Fibroblast of the conjunctiva (primary cell): ENCODE measurements at places on chromosomes 5 and 9.
A peak's percentile ranks its signal among the peaks of the same experiment; 100 is the strongest.

- DNase-seq = peak; percentile 75
These were observed at the start of gene DPH7 for GRCh38 chr9:137578518-137579258. DPH7 (minus strand) TSS chr9:137578925; CDS start chr9:137578777, 148 bp downstream.

GRCh38 chr5:337563-338130 lies 16.1 kb downstream of the AHRR start:
- no peak for DNase-seq

GRCh38 chr9:131500939-131501541 lies 1.7 kb upstream of the POMT1 start:
- no peak for DNase-seq

- no peak for DNase-seq
These were observed 54.6 kb downstream of the FBXL7 start for GRCh38 chr5:15554542-15554941.

GRCh38 chr9:36276781-36277181 lies 18.5 kb upstream of the GNE start:
- peak; percentile 14 for DNase-seq

DNA sequence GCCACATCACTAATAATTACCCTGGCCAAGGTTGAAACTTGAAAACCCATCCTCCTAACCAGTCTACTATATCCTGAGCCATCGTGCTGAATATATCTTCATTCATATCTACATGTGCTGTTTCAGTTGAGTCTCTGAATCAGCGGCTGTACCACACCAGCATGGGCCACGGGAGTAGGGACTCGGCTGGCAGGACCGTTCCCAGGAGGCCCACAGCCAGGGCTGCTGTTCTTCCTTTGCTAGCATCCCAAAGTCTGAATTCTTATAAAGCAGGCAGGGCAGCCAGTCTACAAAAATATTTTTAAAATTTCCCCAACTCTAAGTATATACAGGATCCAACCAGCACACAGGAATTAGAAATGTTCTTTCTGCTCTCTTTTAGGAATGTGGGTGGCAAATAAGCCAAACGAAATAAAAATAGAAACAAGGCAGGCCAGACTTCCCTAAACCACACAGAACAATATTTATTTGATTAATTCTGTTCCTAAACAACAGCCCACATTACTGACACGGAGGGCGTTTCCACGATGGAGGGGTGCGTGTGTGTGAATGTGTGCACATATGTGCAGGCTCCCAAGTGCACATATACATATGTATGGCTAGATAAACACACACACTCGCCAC lies 42.8 kb upstream of the EQTN start:
- DNase-seq = no peak

GRCh38 chr5:139998837-139999236 lies 44.3 kb downstream of the NRG2 start:
- DNase-seq = no peak

DNA sequence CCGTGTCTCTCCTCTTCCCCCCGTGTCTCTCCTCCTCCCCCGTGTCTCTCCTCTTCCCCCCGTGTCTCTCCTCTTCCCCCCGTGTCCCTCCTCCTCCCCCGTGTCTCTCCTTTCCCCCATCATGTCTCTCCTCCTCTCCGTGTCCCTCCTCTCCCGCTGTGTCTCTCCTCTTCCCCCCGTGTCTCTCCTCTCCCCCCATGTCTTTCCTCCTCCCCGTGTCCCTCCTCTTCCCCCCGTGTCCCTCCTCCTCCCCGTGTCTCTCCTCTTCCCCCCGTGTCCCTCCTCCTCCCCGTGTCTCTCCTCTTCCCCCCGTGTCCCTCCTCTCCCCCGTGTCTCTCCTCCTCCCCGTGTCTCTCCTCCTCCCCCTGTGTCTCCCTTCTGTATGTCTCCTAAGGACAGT lies 12.8 kb upstream of the RNU6ATAC start:
- DNase-seq = no peak

- no peak for DNase-seq
These were observed 291.1 kb downstream of the MLLT3 start for GRCh38 chr9:20331095-20331685.

DNA sequence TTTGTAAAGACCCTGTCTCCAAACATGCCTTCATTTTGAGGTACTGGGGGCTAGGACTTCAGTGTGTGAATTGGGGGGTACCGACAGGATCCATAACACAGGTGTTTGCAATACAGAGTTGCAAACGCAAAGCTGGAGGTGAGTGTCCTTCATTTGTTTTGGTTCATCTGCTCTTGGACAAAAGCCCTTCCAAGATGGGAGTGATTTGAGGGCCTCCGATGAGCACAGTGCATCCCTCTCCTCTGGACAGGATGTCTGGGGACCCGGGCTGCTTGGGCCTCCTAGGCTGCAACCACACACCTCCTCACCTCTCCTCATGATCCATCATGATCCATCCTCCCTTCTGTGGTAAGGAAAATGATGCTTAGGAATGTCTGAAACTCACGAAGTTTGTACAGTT lies 23.8 kb downstream of the FGD3 start:
- DNase-seq = no peak

DNA sequence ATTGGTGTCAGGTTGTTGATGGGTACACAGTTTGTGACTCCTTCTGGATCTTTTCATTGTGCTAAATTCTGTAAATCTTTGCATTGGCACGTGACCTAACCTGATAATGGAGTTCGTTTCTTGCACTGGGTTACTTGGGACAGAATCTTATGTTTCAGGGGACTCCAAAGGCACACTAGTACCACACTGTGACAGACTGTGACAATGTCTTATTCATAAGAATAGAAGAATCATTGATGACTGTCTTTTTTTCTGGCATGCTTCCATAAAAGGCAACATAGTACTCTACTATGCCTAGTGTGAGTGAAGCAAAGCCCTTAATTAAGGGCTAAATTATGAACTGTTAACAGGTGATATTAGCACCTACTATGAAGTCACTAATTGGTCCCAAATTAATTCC lies 35.4 kb upstream of the RICTOR start:
- DNase-seq = no peak

- DNase-seq = no peak
These were observed at the start of gene DOK3 for GRCh38 chr5:177509381-177509951. DOK3 (minus strand) TSS chr5:177509826; CDS start chr5:177509540, 286 bp downstream.

DNA sequence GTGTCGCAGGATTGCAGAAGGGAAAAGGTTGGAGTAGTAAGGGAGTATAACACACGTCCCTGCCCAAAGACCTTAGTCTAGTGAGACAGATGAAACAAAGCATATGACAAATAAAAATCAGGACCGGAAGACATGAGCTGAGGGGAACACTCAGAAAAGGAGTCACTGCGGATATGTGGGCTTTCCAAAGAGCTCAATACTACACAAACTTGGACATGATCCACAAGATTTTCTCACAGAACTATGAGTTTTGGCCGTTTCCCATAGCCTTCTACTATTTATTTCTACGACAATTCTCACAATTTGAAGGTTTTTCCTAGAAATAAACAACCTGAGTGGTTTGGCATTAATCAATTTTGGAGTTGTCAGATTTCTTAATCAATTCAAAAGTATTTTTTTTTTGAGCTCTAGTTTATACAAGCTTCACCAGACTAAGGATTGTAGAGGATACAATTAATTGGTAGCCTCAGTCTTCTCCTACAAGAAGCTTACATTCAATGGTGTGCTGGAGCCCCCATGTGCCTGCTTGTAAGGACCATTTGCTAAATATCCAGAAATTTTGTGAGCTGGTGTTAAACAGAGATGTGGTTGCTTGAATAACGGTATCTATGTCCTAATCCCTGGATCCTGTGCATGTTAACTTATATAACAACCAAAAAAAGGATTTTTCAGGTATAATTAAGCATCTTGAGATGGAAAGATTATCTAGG lies 91.4 kb downstream of the ADAMTS12 start:
- DNase-seq = no peak

DNA sequence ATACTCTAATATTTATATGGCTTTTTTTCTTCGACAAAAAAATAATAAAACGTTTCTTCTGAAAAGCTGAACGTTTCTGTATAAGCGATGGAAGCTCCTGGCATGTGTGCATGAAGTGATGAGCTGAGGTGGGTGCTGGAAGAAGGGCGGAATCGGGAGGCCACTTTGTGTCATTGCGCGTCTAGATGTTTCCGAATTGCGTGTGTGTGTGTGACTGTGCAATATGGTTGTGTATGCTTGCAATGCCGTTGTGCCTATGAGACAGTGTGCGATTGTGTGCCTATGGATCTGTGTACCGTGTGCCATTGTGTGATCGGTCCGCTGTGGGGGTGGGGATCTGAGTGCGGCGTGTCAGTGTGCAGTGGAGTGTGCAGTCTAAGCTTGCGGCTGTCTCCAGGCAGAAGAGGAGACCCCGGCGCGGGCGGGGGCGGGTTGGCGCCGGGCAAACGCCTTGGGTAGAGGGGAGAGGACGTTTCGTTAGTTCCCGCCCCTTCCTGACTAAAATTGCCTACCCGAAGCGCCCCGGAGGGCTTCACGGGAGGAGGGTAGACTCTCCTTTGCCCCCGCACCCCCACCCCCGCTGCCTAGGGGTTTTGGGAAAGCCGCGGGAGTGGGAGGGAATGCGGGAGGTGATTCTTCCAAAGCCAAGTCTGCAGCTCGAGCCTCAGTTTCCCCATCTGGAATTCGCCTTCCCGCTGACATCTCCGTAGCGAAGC lies 24.2 kb downstream of the PCDHGC5 start:
- no peak for DNase-seq

DNA sequence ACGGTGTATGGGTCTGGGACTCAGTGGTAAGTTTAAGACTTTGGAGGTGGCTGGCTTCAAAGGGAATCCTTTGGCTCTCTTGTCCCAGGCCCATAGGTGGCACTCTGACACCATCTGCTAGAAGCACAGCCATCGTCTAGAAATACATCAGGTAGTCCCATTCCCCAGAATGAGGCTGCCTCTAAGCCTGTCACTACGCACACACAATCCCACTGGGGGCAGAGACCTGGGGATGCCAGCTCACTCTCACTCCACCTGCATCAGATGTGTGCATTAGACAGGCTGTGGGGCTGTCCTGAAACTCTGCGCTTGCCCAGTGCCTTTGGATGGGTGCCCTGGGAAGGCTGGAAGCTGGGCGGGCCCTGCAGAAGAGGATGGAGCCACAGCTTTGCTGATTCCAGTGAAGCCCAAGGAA lies 127.5 kb upstream of the PANK3 start:
- no peak for DNase-seq

- no peak for DNase-seq
These were observed 304.0 kb downstream of the TLR4 start for GRCh38 chr9:118008246-118008645.

DNA sequence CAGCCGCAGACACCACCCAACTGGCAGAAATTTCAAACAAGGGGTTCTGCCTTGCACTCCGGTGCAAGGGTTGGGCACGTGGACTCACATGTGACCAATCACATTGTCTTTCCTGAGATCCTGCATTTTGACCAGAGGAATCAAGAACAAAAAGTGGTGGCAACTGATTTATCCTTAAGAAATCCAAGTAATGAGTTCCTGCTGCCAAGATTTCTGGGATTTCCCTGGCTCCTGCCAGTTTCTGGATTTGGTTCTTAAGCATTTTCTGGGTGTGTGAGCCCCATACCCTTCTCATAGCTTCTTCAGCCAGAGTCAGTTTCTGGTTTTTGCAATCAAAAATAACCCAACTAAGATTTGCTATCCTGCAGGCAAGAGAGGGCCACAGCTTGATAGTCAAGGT lies 17.4 kb upstream of the KCNIP1 start:
- DNase-seq = no peak

- no peak for DNase-seq
These were observed 10.7 kb upstream of the CREBRF start for GRCh38 chr5:173045474-173045873.

DNA sequence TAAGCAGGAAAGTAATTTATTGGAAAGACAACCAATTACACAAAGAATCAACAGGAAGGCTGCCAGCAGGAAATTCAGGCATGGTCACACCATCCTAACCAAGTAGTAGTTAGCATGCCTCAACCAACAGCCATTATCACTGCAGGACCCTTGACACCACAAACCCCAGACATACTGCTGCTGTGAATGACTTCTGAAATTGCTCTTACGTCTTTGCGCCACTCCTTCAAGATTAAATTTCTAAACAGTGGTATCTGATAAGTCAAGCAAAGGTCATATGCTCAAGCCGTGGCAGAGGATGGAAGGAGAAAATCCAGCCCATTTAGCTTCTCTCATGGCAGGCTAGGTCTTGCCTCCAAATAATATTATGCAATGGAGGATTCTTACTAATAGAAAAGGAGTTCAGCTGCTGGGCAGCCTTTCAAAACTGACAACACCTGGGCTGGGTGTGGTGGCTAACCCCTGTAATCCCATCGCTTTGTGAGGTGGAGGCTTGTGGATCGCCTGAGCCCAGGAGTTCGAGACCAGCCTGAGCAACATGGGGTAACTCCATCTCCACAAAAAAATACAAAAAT lies 5.0 kb upstream of the PTGER4 start:
- no peak for DNase-seq

DNA sequence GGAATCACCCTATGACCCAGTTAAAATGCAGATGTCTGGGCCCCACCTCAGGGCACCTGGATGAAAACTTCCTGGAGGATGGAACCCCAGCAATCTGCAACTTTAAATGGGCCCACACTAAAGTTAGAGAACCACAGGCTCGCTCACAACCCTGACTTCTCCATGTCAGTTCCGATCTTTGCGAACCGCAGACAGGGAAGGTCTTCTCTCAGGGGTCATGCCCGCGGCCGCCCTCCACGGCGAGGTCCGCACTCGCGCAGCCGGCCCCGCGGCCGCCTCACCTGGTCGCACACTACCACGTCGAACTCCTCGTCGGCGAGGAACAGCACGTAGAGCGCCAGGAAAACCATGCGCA lies 499 bp downstream of the ALG2 start:
- no peak for DNase-seq

- peak; percentile 92 for DNase-seq
These were observed at the start of the genes BRIX1 and RAD1 for GRCh38 chr5:34915139-34915855. BRIX1 (plus strand) TSS chr5:34915711; CDS start chr5:34915739, 28 bp downstream. RAD1 (minus strand) TSS chr5:34915504; CDS start chr5:34914892, 612 bp downstream.

GRCh38 chr9:136773386-136774044 lies 9.2 kb upstream of the LCN15 start:
- DNase-seq = no peak
